HCT116 (cell line): ENCODE measurements at places on chromosomes 5 and 9. TPM values are rescaled to one million over a fixed set of nuclear protein-coding genes. Genes with fewer than 3 reads are reported as not detected.

Gene RANBP17
- total RNA-seq, result 18.2 TPM

Gene AK8
- 2.5 TPM for total RNA-seq

Gene SLC25A48
- 2.8 TPM for total RNA-seq

DNA sequence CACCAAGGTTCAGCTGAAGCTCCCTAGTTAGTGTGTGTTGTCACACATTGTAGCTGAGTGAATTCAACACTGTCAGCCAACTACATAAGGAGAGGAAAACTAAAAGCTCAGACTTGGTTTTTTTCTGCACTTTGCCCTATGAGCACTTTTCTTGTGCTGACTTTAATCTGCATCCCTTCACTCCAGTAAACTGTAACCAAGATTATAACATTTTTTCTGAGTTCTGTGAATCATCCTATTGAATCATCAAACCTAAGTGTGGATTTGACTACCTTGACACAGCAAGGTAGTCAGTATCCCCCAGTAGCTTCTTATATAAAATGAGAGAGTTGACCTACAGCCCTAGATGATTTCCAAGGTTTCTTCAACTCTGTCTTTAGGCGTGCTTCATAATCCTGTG lies 325.0 kb downstream of the AGTPBP1 start:
- DNase-seq, result no peak

DNA sequence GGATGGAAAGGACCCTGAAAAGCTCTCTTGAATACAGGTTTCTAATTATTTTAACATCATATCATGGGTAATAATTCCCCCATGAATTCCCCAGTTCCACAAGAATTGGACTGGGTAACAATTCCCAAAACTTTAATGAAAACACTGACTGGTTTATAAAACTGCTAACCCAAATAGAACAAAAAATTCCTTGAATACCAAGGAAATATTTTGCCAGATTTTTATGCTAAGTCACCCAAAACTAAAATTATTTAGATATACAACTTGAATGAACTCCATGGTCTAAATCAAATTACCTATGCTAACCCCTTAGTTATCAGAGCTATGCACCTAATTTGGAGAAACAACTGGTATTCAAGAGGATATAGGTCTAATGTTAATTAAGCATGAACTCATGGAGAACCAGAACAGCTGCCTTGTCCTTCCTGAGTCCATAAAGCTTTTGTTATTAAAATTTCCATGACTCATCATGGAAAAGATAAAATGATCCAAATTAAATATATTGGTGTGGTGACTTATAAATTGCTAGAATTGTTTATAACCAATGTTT lies 164.9 kb upstream of the TUT7 start:
- DNase-seq, result no peak
